ENCODE measurements at places on chromosomes 5 and 9.

DNA sequence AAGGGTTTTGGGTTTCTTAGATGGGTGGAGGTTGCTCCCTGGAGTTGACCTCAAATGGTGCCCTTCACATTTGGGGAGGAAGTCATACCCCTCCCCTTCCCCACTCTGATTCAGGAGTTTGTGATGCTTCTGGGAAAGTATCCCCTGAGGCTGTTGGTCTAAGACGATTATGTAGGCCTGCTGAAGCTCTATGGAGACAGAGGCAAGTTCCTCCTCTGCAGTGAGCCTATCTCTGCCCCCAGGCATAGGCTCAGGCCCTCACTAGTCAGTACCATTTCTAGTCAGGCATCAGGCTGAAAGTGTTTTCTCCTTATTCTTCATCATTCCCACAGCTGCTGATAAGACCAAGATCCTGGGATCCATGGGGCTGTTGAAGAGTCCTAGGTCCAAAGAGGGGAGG is 271.6 kb upstream of the NUDT12 start:
- DNase-seq = no peak

GRCh38 chr9:128702949-128703615 is 779 bp downstream of the PKN3 start:
- DNase-seq = no peak

GRCh38 chr5:16936150-16936988 is at the start of gene MYO10:
Gene MYO10, minus strand, starts transcription at chr5:16936288. Its CDS starts 480 bp downstream, at chr5:16935808.
- peak; percentile 11 for DNase-seq

- DNase-seq = no peak
Measured at GRCh38 chr5:113474100-113474728, 14.0 kb downstream of the MCC start.

- no peak for DNase-seq
Measured at GRCh38 chr9:124357721-124358361, 57.4 kb downstream of the PSMB7 start.

DNA sequence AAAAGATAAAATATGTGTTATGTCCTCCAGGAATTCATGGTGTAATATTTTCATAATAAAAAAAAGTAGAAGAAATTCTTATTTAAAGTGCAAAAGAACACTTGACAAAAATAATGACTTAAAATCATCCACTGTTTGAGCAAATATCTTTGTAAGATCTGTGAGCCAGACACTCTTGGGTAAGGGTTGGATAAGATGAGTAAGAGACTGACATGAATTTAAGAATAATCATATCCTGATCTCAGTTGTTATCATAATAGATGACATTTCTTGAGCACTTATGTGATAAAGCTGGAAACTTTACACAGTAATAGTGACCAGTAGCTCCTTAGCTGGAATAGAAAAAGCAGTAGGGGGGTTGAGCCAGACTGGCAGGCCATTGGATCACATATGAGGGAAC is 40.0 kb upstream of the ADRB2 start:
- no peak for DNase-seq

DNA sequence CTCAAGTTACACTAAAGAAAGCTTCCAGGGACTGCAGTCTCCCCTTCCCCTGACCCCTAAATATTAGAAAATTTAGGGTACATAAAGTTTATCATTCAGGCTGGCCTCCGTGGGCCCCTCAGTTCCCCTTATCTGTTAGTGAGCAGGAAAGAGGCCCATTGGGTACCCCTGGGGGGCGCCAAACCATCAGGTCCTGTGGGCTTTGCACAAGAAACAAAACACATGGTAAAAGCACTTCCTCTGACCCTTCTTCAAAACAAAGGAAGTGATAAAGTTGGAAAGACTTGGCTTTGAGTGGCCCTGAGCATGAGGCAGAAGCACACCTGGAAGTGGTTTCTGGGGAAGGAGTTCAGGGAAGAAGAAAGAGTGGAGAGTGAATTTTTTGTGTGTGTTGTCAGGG is 213.0 kb downstream of the SMARCA2 start:
- DNase-seq = no peak

DNA sequence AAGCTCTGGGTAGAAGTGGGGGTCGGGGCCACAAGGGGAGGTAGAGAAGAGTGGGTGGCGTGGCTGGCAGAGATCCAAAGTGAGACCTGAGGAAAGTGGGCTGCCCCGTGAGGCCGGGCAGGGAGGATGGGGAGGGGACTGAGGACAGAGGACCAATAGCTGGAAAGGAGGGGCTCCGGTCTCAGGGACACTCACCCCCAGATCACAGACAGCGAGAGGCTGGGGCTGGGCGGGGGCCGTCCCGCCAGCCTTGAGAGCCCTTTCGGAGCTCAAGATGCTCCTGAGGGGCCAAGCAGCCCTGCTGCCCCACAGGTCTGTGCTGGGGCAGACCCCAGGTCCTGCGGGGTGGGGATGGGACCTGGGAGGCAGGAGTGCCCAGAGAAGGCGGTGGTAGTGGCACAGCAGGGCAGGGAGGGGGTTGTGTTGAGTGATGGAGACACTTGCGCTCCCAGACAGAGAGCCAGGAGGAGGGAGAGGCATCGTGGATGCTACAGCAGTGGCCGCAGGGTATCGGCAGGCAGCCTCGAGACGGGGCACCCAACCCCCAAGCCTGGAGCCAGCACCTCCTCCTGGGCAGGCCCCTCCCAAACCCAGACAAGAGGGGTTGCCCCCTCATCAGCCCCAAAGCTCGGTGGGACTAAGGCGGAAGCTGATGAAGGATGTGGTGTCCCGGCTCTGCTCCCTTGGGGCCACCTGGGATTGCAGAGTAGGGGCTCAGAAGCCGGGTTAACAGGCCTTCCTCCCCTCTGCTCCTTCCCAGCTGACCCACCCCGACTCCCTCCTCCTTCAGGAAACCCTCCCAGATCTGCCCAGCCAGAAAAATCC is 3.4 kb downstream of the SARDH start:
- DNase-seq = no peak

DNA sequence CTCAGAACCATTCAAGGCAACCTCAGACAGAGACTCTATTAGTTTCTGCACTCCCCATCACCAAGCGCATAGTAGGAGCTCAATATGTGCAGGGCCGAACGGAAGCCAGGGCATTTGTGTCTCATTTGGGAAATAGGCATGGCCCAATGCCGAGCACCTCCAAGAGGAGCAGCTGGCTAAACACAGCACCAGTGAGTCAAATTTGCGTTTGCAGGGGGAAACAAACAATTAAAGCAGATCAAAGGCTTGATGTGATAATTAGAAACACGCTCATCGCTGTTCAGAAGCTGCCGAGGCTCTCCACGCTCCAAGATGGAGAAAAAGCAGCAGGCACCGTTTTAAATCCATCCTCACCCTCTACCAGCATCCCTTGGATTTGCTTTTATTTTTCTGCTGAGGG is 225.3 kb downstream of the AGTPBP1 start:
- DNase-seq = no peak

DNA sequence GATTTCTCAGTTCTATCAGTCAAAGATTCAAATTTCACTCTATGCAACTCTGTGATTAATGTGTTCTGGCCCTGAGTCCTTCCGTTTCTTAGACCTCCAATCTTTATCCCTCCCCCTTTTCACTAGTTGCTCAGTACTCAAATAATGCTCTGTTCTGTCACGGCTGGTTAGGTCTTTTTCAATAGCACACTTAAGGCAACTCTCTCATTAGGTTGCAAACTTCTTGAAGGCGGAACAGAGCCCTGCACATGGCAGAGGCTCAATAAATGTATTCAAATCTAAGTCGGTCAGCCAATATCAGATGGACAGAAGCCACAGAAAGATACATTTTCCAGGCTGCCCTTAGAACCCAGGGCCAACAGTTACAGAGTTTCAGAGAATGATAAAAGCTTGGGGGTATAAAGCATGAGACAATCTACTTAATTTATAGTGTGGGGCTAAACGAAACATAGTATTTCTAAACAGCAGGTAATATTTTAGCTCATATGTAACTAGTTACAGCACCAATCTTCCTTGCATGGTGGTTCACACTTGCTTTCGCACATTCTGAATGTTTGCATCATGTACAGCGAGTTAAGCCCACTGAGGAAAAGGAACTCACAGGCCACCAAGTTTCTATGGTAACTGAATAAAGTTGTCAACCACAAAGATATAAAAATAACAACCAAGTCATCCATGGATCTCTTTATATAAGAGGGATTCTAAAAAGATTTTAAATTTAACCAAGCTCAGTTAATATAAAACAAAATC is 67.1 kb upstream of the GOLPH3 start:
- DNase-seq = peak; percentile 43

GRCh38 chr5:136620016-136620419 is 254.7 kb upstream of the TRPC7 start:
- DNase-seq = no peak

GRCh38 chr9:7370381-7370780 is 429.2 kb downstream of the DMAC1 start:
- no peak for DNase-seq

DNA sequence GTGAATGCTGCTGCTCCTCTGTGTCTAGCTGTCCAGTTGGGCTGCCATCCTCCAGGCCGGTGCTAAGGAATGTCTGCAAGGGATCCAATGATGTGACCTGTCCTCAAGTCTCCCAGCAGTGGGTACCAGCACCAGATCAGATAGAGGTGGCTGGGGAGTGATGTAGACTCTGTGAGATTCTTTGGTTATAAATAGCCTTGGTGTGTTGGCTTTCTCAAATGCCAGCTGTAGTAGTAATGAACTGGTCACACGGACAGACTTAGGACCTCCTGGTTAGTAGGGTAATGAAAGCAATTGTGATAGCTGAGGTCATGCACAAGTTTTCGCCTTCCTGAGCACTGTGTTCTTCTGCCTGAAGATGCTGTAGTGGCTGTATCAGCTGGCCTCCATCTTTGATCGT is 29.9 kb upstream of the RANBP6 start:
- no peak for DNase-seq

GRCh38 chr9:99828054-99828416 is 6.3 kb downstream of the NR4A3 start:
- DNase-seq = no peak

DNA sequence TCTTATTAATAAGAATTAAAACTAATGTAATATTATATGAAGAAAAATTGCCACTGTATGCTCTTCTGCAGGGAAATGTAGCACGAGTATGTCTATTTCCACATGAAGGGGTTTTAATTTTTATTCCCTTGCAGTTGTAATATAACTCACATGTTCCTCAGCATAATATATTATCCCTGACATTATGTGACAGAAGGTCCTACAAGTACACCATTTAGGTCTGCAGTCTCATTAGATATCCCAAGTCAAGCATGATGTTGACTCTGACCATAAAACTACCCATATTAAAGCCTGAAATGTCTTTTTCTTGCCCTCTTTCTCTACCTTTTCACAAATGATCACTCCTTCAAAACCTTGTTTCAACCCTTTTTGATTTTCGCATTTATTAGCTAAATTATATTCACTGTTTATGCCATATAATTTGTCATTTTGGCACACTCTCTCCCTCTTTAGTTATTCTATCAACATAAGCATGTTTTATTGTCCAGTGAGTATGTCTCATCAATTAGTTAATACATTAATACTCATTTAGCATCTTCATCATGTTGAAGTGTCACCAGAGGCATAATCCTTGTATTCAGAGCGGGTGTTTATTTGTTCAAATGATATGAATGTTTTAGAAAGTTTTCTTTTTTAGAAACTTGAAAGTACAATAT is 532.8 kb downstream of the MAT2B start:
- DNase-seq = no peak

DNA sequence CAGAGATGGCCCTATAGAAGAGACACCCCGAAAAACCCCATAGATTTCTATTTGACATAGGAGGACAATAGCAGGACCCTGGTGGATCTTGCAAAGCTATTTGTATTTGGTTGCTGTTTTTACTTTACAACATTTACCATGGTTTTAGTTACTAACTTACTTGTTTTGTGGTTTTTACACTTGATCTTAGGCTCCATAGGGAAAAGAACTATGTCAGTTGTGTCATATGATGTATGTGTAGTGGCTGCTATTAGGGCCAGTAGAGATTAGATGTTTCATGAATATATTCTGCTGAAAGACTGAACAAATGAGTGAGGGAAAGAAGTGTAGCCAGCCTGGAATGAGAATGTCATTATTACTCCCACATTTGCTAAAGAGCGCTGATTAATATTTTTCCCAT is 388.1 kb downstream of the SEMA5A start:
- no peak for DNase-seq

GRCh38 chr5:117590944-117591343 is 1016.3 kb upstream of the SEMA6A start:
- DNase-seq = no peak

DNA sequence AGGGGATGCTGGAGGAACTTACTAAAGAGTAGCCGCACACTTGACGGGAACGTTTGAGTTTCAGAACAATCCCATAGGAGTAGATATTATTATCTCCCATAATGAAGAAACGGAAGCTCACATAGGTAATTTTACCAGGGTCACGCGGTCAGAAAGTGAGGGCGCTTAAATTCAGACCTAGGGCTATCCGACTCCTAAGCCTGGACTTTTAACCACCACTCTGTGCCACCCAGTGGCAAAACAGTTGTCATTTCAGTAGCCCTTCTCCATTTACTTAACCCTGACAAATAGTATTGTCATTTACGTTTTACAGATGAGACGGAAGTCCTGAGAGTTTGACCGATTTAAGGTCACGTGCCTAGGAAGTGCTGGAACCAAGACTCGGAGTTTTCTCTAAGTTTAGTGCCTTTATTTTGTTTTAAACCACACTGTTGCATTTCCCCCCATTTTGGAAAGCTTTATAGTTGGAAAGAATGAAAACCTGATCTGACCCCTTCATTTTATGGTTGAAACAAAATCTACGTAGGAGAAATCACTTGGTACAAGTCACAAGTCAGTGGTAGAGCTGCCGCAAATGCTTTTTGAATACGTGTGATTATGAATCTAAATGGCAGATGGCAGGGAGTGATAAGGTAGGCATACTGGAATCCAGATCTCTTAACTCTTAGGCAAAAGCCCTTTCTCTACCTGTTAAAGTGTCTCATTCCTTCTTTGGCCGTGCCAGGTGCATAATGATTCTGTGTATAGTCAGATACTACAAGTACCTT is 650 bp downstream of the MRRF start:
- DNase-seq = peak; percentile 34

DNA sequence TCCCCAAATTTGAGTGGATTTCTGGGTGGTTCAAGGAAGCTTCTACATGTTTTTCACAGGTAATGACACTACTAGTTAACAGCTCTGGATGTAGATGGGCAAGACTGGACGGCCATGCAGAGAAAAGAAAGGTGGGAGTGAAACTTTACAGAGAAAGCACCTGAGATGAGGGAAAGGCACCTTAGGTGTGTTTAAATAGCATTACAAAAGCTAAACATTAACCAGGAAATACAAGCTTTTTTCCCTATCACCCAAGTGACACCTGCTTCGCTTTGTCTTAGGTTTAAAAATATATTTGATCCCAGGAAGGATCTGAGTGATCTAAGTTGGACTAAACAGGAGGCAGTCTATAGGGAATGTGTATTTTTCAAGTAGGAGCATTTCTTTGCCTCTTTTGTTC is 8.3 kb downstream of the C9orf152 start:
- no peak for DNase-seq

GRCh38 chr5:55226027-55226933 is 835 bp downstream of the MCIDAS start:
- peak; percentile 24 for DNase-seq

GRCh38 chr5:100299261-100299660 is 235.9 kb upstream of the FAM174A start:
- DNase-seq = no peak

DNA sequence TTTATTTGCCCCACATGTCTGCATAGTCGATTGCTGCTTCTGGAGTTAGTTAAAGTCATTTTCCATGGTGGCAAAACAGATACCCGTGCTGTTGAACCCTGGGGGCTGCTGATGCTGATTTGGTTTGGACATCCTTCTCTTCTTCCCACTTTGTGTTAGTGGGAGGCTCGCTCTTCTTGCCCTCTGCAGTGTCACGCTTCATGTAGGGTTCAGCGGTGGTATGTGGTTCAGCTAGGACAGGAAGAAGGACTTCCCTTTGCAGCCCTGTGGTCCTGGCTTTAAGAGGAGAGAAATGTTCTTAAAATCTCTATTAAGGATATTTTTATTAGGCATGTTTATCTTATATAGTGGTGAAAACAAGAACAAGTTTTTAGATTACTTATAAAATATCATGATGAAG is 36.2 kb downstream of the SLC36A1 start:
- DNase-seq = no peak

Measured in CD4-positive, alpha-beta T cell treated with Interleukin-15 for 4 hours (primary cell).